Stimulated activated CD8-positive, alpha-beta memory T cell treated with anti-CD3 and anti-CD28 coated beads, Interleukin-15, amount 100 ng/mL, for 24 hours (primary cell): ENCODE measurements at places on chromosomes 6 and 20.

DNA sequence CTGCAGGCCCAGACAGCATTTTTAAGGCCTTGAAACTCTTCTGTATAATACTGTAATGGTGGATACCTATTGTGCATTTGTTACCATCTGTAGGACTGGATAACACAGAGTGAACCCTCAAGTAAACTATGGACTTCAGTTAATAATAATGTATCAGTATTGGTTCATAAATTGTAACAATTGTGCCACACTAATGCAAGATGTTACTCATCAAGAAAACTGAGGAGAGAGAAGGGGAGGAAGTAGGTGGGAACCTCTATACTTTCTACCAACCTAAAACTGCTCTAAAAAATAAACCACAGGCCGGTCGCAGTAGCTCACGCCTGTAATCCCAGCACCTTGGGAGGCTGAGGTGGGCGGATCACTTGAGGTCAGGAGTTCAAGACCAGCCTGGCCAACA, 10.8 kb downstream of the MAPK13 start:
- no peak for DNase-seq

DNA sequence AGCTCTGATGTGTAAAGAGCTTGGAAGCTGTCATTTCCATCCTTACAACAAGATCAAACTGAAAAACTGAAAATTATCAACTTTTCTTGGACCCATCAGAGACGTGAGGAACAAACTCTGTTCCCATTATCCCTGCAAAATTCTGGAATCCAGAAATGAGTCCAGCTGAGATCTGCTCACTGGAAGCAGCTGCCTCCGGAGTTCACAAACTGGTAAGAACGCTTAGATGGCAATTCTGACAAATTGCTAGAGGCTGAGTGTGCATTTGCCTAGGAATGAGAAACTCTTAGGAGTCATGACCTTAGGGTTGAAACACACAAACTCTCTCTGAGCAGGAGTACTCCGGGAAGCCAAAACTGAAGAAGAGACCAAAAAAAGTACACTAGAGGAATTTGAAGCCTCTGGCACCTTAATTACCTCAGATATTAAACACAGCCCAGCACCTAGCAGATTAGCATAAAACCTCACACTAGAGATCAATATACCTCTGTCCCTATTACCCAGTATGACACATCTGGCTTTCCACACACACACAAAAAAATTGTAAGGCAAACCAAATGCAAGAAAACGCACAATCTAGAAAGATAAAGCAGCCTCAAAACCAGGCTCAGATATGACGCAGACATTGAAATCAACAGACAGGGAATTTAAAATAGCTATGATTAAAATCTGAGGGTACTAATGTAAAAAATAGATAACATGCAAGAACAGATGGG, 233.5 kb upstream of the SGK1 start:
- no peak for DNase-seq

DNA sequence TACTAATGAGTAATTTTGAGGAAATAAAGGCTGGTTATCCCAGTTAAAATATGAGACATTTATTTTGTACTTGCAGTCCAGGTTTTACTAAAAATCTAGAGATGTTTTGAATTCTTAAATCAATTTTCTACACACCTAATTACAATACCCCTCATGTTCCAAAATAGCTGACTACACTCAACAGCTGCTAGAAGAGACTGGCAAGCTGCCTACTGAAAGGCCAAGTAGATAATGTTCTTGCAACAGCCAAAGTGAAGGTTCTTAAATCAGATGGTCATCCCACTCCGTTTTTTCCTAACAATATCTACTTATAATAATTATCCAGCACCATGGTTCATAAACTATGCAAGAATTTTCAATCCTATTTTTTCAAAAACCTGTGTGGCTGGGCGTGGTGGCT, 69.0 kb downstream of the DTNBP1 start:
- DNase-seq, result no peak

GRCh38 chr6:47724300-47724699, 25.9 kb downstream of the ADGRF4 start:
- DNase-seq, result no peak

GRCh38 chr6:51495096-51495495, 592.3 kb downstream of the PKHD1 start:
- no peak for DNase-seq
